ENCODE measurements at places on chromosomes 4 and X.

- no peak for DNase-seq
Observed at GRCh38 chr4:109890076-109890475, 22.6 kb upstream of the EGF start.

DNA sequence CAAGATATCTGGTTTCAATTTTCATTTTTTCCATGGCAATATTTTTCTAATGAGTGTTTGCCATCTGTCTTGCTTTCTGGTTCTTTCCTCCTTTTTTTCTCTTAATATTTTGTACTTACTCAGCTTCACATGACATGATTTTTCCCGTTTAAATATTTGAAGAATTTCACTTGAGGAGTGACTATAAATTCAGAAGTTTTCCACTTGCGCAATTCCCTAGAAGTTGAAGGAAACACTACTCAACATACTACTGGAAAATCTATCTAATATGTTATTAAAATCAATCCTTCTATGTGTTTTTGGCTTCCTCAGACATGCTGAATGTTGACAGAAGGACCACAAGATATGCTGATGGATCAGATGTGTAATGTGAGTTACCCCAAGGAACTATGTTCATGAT, 36.8 kb upstream of the BANK1 start:
- no peak for DNase-seq

GRCh38 chr4:165779950-165780670, 92.9 kb upstream of the TLL1 start:
- DNase-seq = no peak

GRCh38 chr4:184417802-184418511, 56.4 kb downstream of the IRF2 start:
- no peak for DNase-seq

DNA sequence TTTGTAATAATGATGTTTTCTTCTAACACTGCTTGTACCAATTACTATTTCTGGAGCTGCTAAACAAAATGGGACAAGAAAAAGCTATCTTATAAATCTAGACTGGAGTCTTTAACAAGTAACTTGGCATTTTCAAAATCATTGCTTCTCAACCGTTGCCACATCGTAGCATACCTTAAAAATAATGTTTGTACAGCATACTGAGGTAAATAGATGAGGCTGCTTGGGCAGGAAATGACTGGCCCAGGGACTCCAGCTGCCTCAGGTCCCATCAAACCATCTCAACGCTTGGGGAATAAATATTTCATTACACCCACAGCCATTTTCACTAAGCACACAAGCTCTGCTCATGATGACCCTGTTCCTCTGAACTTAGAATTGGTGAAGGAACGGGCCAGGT, 115.1 kb downstream of the SPANXA1 start:
- DNase-seq = no peak
